ENCODE measurements at places on chromosomes 6 and 20.
A peak's percentile ranks its signal among the peaks of the same experiment; 100 is the strongest.

GRCh38 chr20:42595625-42596024 is 594.1 kb downstream of the PTPRT start:
- no peak for DNase-seq

- DNase-seq: no peak
Observed at GRCh38 chr6:24274441-24275083, 83.3 kb downstream of the DCDC2 start.

DNA sequence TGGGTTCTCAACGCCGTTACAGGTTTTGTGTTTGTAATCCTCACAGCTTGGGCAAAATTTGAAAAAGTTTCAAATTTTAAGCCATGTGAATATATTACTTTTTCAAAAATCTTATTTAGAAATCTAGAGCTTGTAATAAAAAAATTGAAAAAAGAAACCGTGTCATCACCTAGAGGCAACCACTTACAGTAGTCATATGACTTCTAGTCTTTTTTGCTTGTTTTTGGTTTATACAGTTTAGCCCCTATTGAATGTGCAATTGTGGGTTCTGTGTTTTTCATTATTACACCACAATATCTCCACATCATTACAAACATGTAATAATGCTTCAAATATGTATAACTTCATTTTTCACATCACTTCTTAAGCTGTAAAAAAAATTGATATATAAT is 888 bp downstream of the DYNLRB1 start:
- DNase-seq: no peak

DNA sequence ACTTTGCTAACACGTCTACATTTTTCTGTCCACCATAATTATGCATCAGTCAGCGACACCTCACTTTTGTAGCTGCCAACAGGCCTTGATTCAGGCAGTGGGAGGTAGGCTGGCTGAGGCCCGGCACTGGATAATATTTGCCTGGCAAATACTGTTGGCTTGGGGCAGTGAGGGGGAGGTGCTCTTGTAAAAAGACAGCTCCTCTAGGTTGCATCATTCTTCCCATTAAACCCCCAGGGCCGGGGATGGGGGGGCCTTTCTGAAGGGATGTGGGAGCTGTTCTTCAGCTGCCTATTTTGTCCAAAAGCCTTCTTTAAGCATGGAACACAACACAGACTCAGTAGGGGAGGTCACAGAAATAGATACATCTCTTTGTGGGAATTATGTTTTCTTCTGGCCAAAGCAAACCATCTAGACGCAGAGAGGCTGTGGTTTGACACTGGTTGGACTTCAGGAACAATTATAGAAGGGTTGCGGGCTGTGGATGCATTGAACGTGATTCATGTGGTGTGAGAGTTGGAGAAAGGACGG is 338.3 kb upstream of the NT5E start:
- no peak for DNase-seq

GRCh38 chr20:63417097-63417737 is 55.2 kb downstream of the KCNQ2 start:
- DNase-seq: no peak

GRCh38 chr20:42212391-42212790 is 594.2 kb upstream of the CHD6 start:
- no peak for DNase-seq

DNA sequence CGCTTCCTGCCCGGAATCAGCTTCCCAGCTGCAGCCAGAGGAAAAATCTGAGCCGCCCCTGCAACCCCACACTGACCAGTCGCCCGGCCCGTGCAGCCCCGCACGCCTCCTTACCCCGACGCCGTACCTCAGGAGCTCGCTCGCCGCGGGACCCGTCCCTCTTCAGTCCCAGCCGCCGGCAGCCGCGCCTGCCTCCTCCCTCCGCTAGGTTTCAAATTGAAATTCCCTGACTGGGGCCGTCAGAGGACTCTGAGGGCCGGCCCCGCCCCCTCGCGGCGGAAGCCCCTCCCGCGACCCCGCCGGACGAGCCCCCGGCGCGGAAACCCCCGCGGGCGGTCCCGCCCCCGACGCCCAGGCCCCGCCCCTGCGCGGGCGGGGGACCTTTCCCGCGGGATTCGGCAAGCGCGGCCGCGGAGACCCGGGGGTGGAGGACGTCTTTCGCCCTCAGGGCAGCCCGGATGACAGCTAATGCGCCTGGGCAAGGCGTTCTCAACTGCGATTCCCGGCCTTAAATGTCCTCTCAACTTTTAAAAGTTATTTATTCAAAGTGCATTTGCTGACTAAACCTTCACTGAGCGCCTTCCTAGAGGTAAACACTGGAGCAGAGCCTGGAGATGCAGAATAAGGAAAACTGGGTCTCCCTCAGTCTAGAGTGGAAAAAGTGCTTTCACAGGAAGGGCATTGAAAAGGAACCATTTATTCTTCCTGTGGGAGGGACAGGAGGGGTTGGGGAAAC is at the start of gene EPB41L2:
TSS of gene EPB41L2 (minus strand) at position 218 of the 736 bp plus-strand sequence. CDS start 106,760 bp downstream, outside the sequence.
- peak; percentile 92 for DNase-seq

DNA sequence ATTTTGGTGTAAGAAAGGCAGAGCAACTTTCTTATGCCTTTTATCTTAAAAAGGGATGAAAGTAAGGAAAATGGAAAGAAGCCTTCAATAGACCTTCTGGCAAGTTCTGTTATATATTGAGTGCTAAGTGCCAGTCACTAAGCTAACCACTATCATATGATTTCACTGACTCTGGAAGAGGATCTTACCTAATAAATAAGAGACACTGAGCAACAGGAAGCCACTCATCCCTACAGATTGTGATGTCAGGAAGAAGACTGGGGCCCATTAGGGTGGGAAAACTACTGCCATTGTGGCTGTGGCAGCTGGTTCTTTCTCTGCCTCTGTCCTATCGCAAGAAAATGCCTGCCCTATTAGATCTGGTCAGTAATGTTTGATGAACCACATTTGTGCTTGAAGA is 89.6 kb downstream of the AIG1 start:
- peak; percentile 4 for DNase-seq

DNA sequence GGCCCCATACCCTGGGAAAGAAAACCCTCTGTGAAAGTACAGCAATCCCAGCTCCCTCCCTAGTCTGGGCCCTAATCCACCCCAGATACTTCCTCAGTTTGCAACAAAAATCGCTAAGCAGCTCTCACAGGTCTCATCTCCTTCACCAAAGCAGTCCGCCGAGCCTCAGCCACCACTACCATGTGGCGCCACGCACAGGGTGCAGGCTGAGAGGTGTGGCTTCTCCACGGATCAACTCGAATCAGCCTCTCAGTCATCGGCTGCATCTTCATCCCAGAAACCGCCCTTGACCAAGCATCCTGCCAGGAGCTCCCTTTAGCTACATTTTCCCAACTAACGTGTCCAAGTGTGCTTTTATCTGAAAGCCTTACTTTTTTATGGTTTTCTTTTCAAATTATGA is 50.7 kb downstream of the ANKRD60 start:
- DNase-seq: no peak

GRCh38 chr20:10824750-10825500 is 151.1 kb upstream of the JAG1 start:
- DNase-seq: no peak

DNA sequence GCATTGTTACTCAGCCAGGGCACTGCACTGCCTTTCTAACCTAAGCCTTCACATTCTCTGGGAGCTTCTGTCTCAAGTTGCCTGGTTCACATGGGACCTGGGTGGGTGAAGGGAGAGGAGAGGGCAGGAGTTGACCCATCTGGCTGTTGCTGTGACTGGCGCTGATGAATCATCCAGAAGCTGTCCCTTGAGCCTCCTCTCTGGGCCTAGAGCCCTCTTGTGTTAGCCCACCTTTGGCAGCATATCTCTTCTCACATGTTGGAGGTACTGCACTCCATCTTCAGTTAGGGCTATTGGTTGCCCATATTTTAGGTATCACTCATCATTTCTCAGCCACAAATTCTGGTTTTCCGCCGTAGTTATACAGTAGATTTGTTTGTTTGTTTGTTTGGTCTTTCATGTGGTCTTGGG is 19.8 kb downstream of the XRN2 start:
- no peak for DNase-seq

- no peak for DNase-seq
Observed at GRCh38 chr6:156957931-156958547, 180.9 kb downstream of the ARID1B start.

- no peak for DNase-seq
Observed at GRCh38 chr6:4164117-4164442, 28.7 kb upstream of the ECI2 start.

DNA sequence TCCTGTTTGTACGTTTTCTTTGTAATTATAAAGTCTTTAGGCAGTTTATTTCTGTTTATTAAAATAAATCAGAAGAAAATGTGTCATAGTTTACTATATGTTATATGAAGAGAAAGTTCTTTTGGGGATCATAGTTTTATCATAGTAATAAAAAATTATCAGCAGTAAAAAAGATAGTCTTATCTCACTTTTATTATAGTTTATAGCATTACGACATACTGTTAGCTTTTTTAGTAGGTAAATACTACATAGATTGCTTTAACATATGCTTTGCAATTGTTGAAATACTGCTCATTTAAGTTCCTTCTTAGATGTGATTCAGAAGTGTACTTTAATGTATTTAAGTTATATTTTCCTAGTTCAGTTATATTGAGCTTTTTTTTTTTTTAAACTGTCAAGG is 13.9 kb downstream of the QKI start:
- DNase-seq: no peak

DNA sequence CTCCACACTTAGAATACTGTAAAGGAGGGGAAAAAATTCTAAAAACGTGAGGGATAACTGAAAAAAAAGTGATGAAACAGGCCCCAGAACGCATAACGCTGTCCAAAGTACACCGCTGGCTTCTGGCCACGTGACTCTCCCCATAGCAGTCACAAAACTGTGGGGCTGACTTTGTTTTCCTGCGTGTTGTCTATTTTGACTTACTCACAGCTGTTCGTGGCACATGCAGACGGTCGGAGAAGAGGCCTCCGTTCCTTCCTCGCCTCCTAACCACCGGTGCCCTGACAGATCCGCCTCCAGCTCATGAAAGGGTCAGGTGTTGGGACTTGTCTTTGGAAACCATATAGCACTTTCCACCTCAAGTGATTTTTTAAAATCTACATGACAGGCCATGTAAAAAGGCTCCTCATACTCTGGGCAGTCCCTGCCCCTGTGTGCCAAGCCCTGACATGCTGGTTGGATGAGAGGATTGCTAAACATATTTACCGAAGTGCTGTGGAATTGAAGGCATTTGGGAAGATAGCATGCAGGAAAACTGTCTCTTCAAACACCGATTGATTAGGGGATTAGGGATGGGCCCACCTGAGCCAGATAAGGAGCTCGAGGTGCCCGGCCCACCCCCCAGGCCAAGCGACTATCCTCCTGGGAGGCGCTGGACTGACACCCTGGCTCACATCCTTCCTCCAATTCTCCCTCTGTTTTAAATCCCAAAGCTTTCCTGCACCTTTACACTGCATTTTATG is 54.8 kb downstream of the DACT2 start:
- DNase-seq: no peak

DNA sequence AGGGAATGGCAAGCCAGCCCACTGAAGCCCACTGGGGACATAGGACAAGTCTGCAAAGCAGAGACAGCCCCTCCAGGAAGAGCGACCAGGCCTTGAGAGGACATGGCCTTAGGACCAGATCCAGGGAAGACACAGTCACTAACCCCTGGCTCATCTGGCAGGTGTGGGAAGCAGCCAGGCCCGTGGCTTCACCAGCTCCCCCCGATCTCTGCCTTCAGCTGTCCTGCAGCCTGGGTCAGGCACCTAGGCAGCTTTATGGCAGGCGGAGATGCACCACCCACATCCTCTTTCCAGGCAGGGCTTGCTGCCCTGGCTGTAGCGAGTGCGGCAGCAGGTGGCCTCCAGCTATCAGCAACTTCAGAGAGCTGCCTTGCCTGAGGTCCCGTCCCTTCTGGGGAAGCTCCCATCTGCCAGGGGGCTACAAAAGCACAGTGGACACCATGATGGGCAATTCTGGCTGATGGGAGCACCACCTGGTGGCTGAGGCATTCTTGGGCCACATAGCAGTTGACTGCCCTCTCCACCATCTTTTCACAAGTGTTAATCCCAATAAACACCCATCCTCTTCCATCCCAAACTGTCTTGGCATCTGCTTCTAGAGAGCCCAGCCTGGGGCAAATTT is 85.8 kb downstream of the DZANK1 start:
- DNase-seq: no peak

DNA sequence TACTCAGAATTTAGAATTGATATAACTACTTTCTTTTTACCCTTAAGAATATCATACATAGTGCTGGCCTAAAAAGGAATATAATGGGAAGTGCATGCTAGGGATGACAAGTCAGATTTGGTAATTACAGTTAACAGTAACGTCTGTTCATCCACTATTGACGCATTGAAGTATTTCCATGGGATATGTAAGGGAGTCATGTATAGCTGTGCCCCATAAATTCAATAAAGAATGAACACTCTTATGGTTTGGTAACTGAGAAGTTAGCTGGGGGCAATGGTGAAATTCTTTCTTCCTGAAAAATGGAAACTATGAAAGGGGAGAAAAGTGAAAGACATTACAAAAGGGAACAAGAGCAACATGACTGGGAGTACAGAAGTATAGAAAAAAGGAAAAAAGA is 2.6 kb upstream of the COL19A1 start:
- no peak for DNase-seq

DNA sequence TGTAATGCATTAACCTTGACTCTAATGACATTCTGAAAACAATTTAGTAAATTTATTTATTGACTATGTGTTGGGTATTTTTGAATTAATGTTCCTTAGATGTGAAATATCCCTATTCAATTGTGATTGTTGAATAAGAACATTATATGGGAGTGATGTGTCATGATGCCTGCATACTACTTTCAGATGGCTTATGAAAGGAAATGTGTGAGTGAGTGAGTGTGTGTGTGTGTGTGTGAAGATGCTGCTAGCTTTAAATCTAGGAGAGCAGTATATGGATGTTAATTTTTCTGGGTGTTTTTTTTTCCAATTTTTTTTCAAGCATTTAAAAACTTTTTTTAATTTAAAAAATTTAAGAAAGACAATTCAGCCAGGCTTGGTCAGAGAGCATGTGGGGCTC is 32.5 kb upstream of the NT5E start:
- no peak for DNase-seq
